ENCODE measurements at places on chromosomes 2 and 18. TPM values are rescaled to one million over a fixed set of nuclear protein-coding genes. Genes with fewer than 3 reads are reported as not detected.
A peak's percentile ranks its signal among the peaks of the same experiment; 100 is the strongest.

DNA sequence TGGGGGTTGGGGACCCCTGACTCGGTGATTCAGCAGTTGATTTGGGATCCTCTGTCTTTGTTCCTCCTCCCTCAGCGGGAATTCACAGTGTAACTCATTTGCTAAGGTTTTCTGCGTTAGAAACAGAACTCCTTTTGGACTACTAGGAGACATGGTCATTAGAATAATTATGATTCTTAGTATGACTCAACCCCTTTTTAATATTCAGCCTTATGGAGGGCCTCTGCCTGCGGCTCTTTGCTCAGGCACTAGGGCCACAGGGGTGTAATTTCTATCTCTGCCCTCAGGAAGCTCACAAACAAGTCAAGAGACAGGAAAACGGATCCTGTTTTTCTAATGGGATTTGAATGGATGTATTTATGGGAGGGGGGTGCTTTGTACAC, 117.4 kb downstream of the SPTBN1 start:
- no peak for DNase-seq

DNA sequence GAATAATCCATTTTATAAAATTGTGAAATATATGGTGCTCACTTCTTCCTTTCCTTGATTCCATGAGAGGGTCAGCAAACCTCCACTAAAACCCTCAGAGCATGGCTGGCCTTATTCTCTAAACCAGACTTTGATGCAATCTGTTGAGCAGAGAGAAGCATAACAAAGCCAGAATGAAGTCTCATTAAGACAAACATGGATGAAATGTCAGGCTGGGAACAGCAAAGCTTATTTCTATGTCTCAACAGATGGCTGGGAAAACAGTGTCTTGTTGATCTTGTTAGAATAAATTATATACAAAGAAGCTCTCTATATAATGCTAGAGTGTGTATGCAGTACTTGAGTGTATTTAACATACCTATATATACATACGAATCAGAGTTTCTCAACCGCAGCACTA, 227.1 kb upstream of the LYPD1 start:
- DNase-seq: no peak

The TMEM200C gene
- 1.4 TPM for polyA plus RNA-seq

The DQX1 gene
- 0.40 TPM for polyA plus RNA-seq

DNA sequence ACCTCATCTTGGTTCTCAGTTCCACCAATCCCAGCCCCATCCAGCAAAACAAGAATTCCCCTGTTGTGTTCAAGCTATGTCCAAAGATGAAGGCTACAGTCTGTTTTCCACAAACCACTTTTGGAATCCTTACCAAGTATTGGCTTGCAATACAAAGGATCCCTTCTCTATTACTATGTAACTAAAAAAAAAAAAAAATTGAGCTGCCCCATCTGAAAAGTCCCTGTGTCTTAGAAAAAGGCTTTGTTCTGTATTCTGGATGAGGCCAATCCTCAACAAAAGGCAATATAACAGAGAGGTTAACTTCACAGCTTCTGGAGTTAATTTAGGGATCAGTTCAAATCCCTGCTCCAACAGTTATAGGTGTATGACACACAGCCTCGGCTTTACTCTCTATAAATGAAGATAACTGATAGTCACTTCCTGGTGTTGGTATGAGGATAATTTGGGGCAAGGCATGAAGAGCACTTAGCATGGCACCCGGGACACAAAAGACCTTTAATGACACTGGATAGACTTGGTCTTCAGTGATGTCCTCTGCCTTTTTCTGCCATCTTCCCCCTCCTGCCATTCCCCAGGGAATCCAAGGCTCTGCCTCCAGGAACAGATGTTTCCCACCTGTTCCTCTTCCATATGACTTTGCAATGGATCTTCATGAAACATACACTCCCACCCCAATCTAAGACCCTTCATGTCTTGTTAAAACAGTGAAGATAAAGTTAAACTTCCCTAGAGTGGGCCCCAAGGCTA, 61.2 kb upstream of the ATL2 start:
- no peak for DNase-seq

DNA sequence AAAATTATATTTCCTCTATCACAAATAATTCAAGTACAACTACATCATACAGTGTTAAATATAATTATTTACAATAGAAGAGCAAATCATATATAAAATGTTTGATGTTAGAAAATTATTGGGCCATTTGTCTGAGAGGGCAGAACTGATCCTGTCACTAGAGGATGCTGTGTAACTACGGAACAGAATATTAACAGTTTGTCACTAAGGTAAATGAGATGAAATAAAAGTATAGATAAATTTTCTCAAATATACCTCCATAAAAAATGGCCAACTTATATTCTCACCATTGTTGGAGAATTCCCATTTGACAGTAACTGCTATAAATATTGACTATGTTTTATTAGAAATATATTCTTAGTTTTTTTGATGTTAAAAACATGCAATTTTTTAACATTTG, 1067.4 kb upstream of the DDX18 start:
- DNase-seq: no peak

- peak; percentile 52 for DNase-seq
Measured at GRCh38 chr2:225660262-225661131, 261.0 kb downstream of the NYAP2 start.

- DNase-seq: no peak
Measured at GRCh38 chr2:236733156-236733555, 163.5 kb downstream of the ACKR3 start.

DNA sequence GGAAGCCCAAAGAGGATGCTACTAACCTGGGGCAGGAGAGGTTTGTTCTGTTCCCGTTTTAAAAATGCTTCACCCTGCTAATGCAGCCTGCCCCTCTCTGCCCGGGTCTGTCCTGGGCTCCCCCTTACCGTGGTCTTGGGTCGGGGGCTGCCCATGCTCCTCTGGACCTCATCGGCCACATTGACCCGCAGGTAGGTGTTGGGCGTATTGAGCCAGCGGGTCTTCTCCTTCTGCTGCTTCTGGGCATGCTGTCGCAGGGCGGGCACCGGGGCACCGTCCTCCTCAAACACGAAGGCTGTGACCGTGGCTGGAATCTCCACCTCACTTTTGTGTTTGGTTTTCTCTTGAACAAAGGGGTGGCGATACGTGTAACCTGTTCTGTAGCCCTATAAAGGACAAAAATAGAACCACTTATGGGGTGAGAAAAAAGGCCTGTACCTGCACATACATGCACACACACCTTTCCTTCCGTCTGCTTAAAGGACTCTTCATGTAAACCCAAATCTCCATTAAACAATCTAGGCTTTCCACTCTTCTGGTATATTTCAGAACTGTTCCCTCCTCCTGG, 89.3 kb downstream of the ADD2 start:
- no peak for DNase-seq

GRCh38 chr2:27018142-27018541, 14.6 kb upstream of the TMEM214 start:
- no peak for DNase-seq

DNA sequence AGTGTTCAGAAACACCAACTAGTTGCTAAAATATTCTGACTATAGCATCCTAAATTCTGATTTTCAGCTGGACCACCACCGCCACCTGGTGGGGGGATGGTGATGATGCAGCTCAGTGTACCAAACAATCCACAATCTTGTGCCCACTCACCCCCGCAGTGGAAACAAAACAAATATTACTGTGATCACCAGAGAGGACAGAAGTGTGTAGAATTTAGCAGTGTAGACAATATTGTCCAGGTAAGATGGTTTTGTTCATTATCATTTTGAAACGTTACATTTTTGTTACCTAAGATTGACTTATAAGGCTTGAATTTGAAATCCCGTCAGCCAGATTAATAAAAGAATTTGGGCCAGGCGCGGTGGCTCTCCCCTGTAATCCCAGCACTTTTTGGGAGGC, 31.7 kb upstream of the UBXN4 start:
- peak; percentile 38 for DNase-seq

- DNase-seq: no peak
Measured at GRCh38 chr2:144166743-144167142, 353.2 kb downstream of the ZEB2 start.

DNA sequence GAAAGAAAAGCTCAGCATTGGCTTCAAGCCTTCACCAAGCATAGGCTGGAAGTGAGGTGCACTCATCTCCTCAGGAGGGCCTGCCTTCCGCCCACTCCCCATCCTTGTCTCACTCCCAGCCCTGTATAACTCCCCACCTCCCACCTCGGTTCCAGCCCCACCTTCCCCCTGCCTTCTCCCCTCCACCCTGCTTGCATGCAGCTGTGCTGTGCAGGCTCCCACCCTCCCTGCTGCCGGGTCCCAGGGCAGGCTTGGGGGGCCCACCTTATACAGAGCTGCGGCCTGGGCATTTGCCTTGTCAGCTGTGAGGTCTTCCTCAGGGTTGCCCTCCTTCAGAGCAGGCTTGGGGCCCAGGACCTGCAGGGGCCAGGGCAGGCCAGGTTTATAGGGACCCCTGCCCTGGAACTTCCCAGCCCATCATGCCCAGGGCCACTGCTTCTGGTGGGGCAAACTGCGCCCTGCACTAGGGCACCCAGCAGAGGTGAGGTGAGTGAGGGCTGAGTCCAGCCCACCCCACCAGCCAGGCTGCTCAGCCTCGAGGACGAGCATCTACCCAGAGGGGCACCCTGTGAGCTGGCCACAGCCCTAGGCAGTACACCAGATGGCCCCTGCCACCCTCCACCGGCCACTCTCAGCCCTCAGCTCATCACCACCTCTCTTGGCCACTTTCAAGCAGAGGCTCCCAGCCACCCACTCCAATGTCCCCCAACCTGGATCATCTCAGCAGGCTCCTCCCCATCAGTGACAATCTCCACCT, 11.6 kb downstream of the CAPG start:
- no peak for DNase-seq

The XDH gene
- 0.50 TPM for polyA plus RNA-seq

The SIX3 gene
- not detected for polyA plus RNA-seq

DNA sequence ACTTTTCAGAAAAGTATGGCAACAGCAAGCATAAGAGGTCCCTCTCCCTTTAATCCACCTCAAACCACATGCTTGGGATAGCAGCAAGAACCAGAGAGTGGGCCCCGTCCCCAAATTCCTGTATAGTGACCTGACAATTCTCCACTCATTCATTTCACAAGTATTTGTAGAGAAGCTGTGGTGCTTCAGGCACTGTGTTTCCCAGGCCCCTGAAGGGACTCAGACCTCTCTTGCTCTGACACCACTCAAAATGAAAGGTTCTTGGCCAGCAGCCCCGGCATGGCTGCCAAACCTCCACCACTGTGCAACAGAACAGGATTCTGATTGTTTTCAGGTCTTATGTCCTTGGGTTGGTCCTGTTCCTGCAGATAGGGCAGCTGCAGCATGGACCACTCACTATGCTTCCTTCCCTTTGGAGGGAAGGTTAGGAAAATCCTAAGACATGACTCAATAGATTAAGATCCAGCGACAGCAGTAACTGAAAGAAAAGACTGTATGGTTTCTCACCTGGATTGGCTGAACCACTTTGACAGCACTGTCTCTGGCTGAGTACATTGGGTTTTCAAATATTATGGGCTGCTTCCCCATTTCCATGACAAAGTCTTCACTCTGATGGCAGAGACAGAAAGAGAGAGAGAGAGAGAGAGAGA, 67.6 kb downstream of the DHRS9 start:
- no peak for DNase-seq

DNA sequence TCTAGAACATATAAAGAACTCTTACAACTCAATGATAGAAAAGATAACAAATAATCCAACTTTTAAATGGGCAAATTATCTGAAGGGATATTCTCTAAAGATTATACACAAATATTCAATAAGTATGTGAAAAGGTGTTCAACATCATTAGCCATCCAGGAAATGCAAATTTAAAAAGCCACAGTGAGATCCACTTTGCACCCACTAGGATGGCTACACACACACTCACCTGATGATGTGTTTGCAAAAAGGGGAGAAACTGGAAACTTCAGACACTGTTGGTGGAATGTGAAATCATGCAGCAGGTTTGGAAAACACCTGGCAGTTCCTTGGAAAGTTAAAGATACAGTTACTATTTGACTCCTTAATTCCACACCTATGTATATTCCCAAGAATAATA, 87.2 kb upstream of the GYPC start:
- DNase-seq: no peak

GRCh38 chr18:8948471-8949149, 153.9 kb upstream of the NDUFV2 start:
- DNase-seq: no peak

The CIAO1 gene
- 83.6 TPM for polyA plus RNA-seq

The MATN3 gene
- 3.7 TPM for polyA plus RNA-seq

The TGFA gene
- 19.4 TPM for polyA plus RNA-seq

The RIT2 gene
- 0.13 TPM for polyA plus RNA-seq

The NLRC4 gene
- polyA plus RNA-seq: 1.0 TPM

DNA sequence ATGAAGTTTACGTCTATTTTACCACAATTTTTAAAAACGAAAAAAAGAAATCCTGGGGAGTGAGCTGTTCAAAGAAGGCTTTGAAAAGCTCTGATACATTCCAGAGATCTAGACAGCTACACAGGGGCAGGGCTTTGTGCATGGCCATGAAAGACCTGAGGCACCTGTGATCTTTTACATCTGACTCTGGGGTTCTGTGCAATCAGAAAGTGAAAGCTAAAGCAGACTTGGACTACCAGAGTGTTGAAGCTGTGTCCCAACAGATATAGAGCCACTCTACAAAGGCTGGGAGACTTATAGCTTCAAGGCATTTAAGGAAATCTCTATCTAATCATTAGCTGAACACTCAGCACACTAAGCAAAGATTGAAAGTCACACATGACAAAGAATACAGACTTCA, 34.1 kb downstream of the PARD6G start:
- DNase-seq: no peak

DNA sequence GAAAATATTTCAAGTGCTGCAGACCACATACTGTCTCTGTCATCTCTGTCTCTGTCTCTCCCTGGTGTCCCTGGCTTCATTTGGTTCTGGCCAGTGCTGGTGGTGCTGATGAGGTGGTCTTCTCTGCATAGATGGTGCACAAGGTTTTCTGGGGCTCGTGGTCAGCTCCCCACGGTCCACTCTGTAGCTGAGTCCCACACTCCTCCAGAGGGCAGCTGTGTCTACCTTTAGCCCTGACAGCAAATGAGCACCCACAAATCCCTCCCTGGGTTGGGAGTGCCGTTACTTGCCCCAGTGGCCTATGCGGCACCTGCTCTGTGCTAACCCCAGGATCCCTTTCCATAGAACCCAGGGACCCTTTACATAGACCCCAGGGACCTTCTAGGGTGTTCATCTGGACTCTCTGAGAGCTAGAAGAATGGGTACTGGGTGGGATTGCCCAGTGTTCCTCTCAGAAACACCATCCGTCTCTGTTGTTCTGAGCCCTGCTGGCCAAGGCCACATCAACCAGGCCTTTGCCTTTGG, 129.3 kb downstream of the CAPN13 start:
- no peak for DNase-seq

GRCh38 chr2:48540237-48540935, 10.4 kb downstream of the STON1 start:
- DNase-seq: no peak

GRCh38 chr2:39145906-39146421, 25.1 kb upstream of the SOS1 start:
- no peak for DNase-seq

The SCG2 gene
- polyA plus RNA-seq: 0.75 TPM

- no peak for DNase-seq
Measured at GRCh38 chr2:235936493-235936892, 231.7 kb downstream of the GBX2 start.

- DNase-seq: no peak
Measured at GRCh38 chr2:15814403-15814802, 125.9 kb upstream of the MYCN start.

- no peak for DNase-seq
Measured at GRCh38 chr2:217016796-217017419, 157.0 kb upstream of the TNP1 start.

Data from left kidney (tissue), 8 donors.